ENCODE measurements at places on chromosomes 6 and 20. TPM values are rescaled to one million over a fixed set of nuclear protein-coding genes. Genes with fewer than 3 reads are reported as not detected.

DNA sequence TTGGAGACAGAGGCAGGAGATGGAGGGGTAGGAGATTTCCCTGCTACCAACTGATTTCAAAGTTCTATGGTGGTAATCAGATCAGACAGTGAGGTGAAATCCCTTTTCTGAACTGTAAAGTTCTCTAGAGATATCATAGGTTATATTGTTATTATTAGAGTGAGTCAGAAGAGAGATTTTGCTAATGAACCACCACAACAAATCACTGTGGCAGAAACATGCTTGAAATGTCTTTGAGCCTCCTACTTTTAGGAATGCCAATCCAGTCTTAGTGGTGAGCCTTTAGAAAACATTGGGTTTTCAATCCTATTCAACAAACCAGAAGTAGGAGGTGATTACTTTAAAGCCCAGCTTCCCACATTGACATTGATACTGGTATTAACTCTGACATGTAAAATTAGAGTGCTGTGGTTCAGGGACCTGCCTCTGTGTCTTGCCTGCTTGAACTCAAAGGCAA, 136.7 kb upstream of the CNR1 start:
- no peak for DNase-seq

DNA sequence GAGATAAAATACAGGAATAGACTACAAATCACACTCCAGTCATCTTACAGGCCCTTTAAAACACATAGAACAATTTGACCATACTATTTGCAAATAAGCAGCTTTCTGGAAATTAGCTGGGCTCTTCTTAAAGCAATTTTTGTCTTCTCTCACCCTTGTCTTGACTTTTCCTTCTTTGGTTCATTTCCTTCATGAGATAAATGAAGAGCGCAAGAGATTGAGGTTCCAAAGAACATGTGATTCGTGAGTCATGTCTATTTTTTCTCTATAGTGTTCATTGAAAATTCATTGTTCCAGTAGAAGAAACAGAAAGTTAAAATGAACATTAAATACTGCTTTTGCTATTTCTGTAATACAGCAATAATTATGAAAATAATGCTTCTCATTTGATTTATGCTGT, 33.9 kb downstream of the PRDM1 start:
- DNase-seq = no peak

DNA sequence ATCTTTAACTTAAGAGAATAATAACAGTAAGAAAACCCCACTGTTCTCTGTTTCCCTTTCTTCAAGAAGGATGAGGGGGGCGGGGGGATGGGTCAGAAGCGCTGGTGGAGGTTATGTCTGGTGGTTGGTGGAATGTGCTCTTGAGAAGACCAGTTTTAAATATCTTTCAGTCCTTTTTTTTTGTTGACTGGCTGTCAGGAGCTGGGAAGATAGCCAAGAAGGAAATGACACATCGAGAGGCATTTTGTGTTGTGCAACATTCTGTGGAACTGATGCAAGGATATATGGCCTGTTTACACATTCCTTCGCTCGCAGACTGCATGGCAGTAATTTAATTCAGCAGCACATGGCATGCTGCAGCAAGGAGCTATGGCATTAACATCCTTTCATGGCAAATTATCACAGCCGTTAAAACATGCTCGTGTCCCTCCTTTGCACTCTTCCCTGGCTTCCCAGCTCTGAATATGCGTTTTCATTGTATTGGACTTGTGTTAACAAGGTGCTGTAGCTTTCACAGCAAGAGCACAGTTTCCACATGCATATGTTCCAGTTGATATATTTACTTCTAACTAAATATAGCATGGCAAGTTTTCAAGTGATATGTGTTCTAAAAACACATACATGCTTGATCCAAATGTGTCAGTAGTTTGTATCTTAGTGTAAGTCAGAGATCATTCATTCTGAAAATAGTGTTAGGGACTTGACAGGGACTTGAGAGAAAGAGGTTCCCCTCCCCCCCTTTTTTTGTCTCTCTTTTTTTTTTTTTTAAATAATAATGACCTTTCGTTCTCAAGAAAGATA, 68.2 kb upstream of the SUPT3H start:
- DNase-seq = peak; percentile 59

DNA sequence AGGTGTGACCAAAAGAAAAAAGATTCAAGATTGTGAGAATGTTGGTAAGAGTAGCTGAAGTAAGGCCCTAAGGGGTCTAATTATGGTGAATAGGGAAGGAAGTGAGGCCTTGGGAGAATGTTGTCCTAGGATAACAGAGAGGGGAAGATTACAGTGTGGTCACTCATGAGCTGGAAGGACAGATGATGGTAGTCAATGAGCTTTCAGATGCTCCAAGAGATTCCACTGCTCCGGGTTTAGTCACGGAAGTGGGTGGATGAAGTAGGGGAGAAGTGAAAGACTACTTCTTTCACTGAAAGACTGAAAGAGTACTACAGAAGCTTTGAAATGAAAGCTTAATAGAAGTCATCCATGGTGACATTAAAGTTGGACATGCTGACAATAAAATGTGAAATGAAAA, 108.5 kb downstream of the MMS22L start:
- no peak for DNase-seq

- no peak for DNase-seq
These were observed 3.5 kb upstream of the MYT1 start for GRCh38 chr20:64160526-64161355.

DNA sequence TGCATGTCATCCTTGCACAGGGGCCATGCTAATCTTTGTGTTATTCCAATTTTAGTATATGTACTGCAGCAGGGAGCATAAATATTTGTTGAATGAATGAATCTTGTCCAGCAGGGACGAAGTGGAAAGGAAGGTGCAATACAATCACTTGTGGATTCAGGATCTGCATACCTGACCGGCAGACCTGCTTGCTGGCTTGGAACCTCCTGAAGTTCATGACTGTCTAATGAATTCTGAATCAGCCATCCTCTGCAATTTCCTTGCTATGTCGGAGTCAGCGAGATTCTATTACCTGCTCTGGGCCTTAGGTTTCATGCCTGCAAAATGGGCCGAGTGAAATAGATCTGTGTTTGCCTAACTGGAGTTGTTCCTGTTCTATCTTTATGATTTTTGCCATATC, 17.4 kb upstream of the NCOA3 start:
- no peak for DNase-seq

- no peak for DNase-seq
These were observed 818.5 kb upstream of the FLRT3 start for GRCh38 chr20:15155848-15156401.

GRCh38 chr6:51260003-51260402, 441.3 kb downstream of the TFAP2B start:
- no peak for DNase-seq

DNA sequence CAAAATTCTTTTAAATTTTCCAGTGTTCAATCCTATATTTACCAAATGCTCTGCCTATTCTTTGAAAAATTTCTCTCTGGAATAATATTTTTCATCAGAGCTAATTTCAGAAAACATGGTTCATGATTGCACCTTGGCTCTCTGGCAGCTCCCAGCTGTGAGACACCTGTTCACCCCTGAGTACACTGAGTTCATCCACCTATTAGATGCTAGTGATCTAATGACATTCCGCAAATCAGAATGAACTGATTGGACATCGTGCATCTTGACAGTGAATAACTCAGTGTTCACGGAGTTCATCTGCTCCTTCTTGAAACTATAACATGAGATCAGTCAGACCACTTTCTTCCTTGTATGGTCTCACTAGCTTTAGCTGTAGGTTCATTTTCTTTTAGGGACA, 3.9 kb upstream of the SHPRH start:
- DNase-seq = no peak

DNA sequence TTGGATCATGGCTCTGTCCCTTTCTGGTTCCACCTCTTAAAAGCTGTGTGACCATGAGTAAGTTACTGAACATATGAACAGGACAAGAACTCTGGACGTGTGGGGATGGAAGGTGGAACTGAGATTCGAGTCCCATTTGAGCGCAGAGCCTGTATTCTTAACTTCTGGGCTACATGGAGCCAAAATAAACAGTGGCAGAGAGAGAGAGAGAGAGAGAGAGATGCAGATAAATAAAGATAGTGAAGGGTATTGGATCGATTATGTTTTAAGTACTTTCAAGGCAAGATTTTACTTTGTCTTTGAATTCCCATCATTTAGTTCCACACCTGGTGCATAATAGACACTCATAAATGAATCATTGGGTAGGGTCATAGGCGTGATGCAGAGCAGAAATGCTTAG, 39.7 kb downstream of the SLC35D3 start:
- no peak for DNase-seq

- no peak for DNase-seq
These were observed 166.1 kb upstream of the TNFAIP3 start for GRCh38 chr6:137700751-137701477.

GRCh38 chr6:54865091-54865631, 18.6 kb downstream of the FAM83B start:
- DNase-seq = no peak

DNA sequence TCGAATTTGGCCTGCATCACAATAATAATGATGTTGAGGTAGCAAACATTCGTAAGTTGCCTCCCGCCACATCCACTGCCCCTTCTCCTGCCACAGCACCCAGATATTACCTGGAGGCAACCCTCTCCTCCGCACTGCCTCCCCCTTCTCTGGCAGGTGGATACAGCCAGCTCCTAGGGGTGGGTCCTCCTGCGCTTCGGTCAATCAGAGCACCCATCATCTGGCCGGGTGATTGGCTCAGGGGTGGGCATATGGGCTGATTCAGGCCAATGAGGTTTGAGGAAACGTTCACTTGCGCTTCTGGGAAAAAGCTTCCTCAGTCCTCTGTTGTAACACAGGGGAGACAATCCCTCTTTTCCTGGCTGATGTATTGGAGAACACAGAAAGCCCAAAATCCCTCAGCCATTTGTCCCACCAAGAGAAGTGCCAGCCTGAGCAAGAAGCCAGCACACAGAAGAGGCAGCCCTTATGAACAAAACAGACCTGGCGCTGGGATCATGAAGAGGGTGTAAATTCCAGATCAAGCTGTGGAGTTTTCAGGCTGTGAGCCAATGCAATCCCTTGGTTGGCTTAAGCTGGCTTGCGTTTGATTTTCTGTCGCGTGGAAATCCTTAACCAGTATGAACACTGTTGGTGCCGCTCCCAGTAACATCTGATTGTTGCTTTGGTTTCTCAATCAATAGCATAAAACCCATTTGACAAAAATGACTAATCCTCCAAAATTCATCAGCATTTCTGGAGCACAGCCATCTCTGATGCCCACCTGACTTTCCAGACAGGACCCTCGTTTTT, 82.2 kb downstream of the PRDM1 start:
- no peak for DNase-seq

GRCh38 chr6:143694560-143694959, 16.8 kb downstream of the PHACTR2 start:
- no peak for DNase-seq

DNA sequence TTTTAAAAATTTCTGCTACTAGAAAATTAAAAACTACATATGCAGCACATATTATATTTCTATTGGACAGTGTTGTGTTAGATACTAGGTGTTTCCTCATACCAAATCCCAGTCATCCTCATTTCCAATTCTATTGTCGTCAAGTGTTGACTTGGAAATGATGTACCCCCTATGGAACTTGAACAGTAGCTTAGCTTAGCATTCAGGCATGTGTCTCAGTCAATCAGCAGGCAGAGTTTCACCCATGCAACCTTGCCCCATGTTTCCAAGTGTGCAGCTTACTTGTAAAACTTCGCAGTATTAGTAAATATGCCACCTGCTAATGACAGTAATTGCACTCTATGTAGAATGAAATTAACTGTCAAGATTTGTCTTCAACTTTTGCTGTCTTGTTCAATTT, 59.5 kb downstream of the SAMD3 start:
- no peak for DNase-seq

- no peak for DNase-seq
These were observed 421.1 kb upstream of the AGPAT4 start for GRCh38 chr6:161694995-161695394.

GRCh38 chr6:52641826-52642225, 29.1 kb upstream of the TMEM14A start:
- no peak for DNase-seq

Gene LSM2
- total RNA-seq = 19.4 TPM

Gene ALDH8A1
- 0.08 TPM for total RNA-seq

Gene OR2B6
- not detected for total RNA-seq

Gene COL9A1
- 0.08 TPM for total RNA-seq

Gene SS18L1
- 9.0 TPM for total RNA-seq

Gene DCDC2
- not detected for total RNA-seq

Gene C20orf202
- total RNA-seq = 0.41 TPM

Gene RIPOR3
- total RNA-seq = 6.5 TPM
